ENCODE measurements at places on chromosomes 13 and 19.
A peak's percentile ranks its signal among the peaks of the same experiment; 100 is the strongest.

- no peak for DNase-seq
These were observed 197.1 kb upstream of the IRS2 start for GRCh38 chr13:109983447-109983846.

GRCh38 chr19:10290357-10290875, 664 bp downstream of the ICAM5 start:
- no peak for DNase-seq

DNA sequence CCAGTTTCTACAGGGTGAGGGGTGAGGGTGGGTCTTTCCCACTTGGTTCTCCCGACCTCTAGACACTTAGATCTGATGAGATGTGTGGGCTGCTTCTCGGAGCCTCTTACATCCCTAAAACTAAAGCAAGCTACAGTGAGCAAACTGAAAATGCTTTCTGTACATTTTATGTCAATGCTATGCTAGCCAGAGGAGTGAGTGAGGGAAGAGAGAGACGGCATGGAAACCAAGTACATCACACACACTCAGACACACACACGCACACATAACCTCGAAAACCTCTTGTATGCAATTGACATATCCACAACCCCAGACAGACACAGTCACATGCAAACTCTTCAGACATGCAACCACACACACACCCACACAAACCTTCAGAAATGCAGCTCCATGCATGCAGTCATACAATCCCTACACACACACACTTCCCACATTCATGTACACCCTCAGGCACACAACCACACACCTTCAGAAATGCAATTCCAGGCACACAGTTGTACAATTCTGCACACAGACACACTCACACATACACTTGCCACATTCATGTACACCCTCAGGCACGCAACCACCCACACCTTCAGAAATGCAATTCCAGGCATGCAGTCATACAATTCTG, 1.4 kb downstream of the SLC1A6 start:
- DNase-seq, result no peak

DNA sequence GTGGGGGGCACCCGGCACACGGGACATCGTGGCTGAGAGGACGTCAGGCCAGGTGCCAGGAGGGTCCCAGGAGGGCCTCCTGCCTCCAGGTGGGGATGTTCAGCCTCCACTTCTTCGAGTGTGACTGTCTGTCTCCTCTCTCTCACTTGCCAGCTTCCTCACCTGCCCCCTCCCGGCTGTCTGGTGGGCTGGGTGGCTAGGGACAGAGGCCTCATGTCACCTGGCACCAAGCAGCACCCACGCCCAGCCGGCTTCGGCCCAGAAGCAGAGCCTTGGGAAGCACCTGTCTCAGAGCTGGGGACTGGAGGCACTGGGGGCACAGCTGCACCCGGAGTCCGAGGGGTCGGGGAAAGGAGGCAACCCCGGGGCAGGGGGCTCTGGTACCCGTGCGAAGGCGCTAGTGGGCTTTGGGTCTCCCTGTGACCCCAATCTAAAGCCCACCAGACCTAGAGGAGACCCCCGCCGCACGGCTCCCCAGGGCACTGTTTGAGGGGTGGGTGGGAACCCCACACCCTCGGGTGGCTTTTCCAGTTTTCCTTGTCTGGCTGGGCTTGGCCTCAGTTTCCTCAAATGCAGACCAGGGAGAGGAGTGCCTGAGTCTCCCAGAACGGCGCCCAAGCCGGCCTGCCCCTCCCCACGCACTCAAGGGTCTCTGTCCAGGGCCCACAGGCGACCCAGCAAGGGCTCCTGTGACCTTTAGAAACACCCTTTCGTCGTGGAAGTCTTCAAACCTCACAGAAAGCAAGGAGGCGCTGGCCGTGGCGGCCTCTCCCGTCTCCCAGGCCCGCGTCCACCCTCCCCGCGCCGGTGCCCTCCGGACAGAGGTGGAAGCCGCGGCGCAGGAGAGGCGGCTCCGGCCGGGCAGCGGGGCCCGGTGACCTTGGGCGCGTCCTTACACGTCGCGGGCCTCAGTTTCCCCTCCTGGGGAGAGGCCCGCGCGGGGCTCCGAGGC, 664 bp upstream of the HCN2 start:
- no peak for DNase-seq

DNA sequence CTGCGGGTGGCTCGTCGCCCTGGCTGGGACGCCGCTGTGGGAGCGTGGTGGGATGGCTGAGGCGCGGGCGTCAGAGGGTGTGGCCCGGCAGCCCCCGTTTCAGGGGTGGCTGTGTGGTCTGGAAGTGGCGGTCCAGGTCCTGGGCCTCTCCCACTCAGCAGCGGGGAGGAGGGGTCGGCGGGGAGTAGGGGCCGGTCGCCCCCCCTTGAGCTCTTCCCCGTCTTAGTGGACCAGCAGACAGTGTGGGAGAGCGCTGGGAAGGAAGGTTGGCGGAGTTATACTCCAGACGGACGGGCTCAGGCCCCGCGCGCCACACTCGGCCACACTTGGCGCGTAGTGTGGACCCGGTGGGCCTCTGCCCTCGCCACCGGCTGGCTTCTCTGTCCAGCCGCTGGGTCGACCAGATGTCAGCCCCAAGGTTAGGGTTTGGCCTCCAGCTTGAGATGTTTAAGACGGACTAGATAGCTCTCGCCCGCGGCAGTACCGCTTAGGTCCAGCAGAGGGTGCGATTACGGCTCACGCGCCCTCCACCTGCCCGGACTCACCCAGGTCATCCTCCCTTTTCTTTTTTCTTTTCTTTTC, 21.7 kb upstream of the ZNF429 start:
- DNase-seq, result peak; percentile 58

GRCh38 chr19:5016781-5017180, 47.9 kb downstream of the KDM4B start:
- no peak for DNase-seq

- no peak for DNase-seq
These were observed 110.3 kb downstream of the NHLRC3 start for GRCh38 chr13:39148513-39148961.

DNA sequence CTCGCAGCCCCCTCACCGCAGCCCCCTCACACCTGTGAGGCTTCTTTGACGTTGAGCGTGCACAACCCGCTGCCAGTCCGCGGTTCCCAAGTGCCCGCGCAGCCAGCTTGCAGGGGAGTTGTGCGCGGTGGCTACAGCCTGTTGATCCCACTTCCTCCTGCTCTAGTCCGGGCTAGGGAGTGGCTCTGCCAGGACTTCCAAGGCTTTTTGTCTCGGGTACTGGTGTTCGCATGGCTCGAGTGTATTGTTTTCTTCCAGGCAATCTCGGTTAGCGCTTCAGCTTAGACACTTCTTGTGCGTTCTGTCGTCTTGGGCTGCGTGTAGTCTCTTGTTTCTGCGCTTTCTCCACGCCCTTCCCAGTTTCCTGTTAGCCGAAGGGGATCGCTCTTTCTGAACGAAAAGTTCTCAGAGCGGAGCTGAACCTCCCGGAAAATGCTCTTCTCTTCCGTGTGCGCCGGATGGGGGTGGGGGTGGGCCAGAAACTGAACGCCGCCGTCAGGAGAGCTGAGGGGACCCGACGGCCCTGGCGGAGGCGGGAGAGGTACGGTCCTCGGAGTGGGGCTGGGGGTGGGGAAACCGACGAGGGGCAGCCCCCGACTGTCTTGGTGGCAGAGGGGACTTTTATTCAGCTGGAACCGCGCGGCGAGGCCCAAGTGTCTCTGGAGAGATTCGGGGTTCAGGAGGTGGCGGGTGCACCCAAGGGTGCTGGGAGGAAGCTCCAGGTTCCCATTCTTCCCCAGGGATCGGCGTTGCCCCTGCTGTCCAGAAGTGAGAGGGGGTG, 697 bp upstream of the DGKH start:
- DNase-seq, result peak; percentile 15

DNA sequence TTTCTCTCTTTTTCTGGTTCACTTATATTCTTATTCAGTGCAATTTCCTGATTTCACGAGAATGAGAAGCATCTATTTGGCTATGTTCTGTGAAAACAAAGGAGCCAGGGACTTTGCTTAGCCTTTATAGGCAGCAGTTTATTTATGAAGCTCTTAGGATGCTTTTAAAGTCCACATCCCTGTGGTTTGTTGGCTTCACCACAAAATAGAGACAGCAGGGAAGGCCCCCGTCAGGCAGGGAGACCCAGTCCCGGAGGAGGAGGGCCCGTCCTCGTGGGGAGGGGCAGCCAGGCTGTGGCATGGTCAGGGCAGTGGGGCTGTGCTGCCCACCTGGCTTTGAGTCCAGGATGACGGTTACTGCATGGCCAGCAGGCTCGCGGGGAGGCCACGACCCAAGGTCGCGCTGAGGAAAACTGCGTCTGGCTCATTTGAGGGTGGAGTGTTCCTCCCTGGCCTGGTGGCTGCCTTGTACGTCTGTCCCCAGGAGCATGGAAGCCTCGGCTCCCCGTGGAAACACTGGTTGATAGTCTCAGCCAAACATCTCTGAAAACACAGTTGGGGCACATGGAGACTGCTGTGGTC, 92.7 kb downstream of the ATP11A start:
- DNase-seq, result no peak

GRCh38 chr13:99031832-99032231, 54.0 kb upstream of the DOCK9 start:
- DNase-seq, result no peak

- DNase-seq, result no peak
These were observed 8.7 kb upstream of the INSL3 start for GRCh38 chr19:17829855-17830566.

GRCh38 chr13:20580257-20580656, 13.3 kb downstream of the IFT88 start:
- no peak for DNase-seq

GRCh38 chr19:1172353-1173158, 1.5 kb downstream of the SBNO2 start:
- no peak for DNase-seq

- no peak for DNase-seq
These were observed 118.3 kb downstream of the USP12 start for GRCh38 chr13:27053210-27053884.

DNA sequence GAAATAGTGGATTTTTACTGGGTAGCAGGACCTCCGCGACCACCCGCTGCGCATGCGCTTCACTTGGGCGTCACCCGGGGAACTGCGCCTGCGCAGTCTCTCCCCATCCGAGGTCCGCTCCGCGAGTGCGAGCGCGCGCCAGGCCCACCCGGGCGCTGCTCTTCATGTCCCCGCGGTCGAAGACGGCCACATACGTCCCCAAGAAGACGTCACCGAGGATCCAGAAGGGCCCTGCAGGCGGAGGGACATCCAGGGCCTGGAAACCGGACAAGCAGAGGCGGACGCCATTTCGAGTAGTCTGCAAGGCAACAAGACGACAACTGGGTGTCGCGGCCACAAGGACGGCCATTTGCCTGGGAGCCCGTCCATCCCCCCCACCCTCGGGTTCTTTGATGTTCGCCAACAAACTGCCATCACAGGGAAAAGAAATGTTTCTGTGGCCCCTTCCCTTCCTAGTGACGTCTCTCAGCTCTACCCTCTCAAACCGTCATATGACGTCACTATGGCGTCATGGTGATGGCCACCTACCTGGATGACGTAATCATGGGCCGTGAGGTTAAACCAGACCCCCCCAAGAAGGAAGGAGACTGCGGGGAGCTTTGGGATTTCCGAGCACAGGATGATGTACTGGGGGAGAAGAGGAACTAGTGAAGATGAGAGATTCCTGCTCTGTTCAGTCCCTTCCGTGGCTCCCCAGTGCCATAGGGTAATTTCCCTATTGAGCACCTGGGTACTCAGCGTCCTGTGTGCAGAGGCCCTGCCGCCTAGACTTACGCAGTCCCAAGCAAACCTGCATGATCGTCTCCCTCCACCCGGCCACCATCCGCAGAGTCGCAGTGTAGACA, 6.7 kb downstream of the NAPSA start:
- peak; percentile 76 for DNase-seq

DNA sequence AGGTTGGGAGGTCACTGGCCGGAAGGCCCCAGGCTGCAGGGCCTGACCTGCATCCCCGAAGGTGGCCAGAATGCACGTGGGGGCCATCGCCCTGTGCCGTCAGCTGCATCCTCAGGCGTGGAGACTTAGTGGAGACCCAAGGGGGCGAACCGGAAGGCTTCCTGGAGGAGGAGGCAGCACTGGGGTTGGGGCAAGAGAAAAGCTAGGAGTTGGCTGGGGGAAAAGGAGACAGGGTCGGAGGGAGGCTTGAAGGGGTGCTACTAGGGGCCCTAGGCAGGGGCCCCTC, 1.4 kb upstream of the YJEFN3 start:
- DNase-seq, result no peak

DNA sequence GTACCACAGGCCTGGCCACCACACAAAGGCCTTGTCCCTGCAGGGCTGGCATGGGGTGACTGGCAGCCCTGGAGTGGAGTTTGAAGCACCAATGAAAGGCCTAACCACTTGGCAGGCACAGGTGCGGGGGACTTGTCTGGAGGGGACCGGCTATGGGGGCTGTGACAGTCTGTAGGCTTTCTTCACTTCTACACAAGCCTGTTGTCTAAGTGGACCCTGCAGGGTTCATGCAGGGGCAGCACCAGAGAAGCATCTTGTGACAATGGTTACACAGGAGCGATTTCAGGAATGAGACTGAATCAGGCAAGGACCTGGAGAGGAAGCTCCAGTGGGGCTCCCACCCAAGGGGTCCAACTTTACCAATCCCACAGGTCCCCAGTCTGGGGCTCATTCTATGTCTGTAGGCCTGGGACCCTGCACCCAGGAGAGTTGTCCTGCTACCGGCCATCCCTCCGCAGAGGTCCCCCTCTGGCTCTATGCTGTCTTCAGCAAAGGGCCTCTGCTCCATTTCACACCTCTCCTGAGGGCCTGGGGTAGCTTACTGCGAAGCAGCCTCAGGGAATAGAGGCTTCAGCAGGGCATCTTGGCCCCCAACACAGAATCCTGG, 2.3 kb upstream of the ZNF837 start:
- no peak for DNase-seq

GRCh38 chr13:101382701-101383100, 33.6 kb downstream of the NALCN start:
- no peak for DNase-seq

Measured in activated CD4-positive, alpha-beta T cell treated with anti-CD3 and anti-CD28 coated beads for 4 hours (primary cell).